ENCODE measurements at places on chromosomes 12 and 14.

GRCh38 chr12:54996205-54996604 lies 11.6 kb upstream of the TESPA1 start:
- no peak for DNase-seq

- DNase-seq = no peak
Observed at GRCh38 chr12:27143256-27144069, 61.1 kb upstream of the C12orf71 start.

DNA sequence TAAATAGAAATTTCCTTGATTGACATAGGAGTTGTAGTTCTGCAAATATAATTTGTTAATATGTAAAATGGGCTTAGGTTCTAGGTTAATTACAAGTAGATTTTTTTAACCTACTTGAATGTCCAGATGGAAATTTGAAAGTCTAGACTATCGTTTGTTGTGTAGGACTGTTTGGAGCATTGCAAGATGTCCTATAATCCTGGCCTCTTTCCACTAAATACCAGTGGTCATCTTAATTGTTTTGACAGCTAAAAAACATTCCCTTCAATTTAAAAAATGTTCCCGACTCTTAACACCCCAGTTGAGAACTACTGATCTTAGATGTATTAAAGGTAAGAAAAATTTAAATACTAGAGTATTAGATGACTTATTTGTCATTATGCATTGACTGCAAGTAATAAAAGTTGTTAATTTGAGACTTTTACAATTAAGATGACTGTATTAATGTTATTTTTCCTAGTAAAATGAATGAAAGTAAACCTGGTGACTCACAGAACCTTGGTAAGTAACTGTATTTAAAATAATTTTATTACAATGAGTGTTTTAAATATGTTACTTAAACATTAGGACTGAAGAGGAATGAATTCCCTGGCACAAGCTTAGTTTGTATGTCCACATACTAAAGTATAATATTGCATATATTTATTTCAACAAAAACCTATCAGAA lies 21.8 kb downstream of the G2E3 start:
- no peak for DNase-seq

DNA sequence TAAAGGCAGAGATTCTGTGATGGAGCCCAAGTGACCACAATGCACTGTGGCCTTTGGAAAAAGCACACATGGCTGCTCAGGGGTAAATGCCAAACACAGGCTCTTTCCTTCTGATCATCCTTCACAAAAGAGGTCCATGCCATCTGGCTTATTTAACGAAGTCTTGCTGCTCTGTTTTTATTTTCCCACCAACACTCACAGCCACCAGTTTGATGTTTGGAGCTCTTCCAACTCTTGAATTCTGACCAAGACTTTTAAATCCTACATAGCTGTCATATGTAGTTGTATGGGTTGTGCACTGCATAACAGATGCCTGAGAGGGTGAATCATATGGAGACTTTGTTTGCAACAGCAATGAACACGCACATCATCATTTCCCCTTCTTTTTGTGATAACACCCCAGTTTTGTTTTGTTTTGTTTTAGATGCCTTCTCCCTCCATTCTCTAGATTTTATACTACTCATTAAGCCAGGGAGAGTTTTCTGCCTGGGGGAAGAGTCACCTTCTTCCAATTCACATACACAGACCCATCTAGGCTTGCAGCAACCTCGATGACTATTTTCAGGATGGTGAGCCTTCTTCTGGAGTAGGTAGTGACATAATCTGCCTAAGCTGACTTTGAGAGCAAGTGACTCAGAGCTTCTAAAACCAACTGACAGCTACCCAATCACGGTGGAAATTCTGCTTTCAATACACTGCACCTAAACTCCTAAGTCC lies 145.2 kb upstream of the WSCD2 start:
- DNase-seq = no peak

Measured in activated effector memory CD4-positive, alpha-beta T cell treated with Interleukin-2 at 50 U/mL for 16 hours (primary cell).